NCI-H1417 treated with DMSO at 0.1 percent for 48 hours (cell line): ENCODE measurements at places on chromosomes 4 and X.

DNA sequence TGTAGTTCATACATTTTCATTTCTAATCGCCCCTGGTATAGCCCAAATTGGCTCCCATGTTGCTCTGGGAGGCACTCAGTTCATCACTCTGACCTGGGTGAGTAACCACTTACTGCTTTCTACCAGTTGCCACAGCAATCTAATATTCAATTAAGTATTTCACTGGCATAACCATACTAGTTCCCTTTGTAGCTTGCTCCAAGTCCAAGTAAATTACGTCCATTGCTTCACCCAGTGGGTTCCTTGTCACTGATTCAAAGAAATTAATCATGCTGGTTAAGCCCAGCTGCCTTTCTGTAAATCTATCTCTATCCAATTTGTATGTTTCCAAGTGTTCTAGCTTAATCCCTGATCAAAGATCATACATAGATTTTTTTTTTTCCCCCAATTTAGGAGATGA is 92.0 kb upstream of the CBR4 start:
- DNase-seq = no peak

DNA sequence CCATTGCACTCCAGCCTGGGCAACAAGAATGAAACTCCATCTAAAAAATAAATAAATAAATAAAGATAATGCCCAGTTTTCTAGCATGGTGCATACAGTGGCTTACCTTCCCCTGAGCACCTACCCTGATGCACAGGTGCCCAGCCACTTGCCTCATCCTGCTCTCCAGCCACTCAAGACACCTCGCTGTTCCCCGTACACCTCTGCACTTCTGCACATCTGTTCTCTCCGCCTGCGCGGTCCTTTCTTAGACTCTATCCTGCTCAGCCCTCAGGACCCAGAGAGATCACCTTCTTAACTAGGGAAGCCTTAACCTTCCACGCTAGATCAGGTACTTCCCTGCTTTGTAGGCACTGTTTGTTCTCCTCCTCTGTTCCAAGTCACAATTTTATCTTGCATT is 2.9 kb downstream of the EVC start:
- no peak for DNase-seq

DNA sequence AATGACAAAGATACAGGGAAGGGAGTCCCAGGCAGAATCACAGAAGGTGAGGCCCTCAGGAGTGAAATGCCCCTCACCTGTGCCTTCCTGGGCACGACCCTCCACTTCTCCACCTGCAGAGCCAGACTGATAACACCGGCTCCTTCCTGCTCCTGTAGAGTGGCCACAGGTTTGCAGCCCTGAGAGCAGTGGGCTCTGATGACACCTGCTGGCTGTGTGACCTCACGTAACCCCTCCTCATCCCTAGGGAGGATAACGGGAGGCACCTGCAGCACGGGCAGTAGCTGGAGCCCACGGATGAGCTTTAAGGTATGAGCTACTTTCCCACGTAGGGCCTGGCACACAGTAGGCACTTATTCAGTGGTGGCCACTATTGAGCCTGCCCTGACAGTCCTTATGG is 25.5 kb upstream of the MAN2B2 start:
- no peak for DNase-seq

GRCh38 chrX:39581411-39581810 is 516.3 kb downstream of the BCOR start:
- DNase-seq = no peak

DNA sequence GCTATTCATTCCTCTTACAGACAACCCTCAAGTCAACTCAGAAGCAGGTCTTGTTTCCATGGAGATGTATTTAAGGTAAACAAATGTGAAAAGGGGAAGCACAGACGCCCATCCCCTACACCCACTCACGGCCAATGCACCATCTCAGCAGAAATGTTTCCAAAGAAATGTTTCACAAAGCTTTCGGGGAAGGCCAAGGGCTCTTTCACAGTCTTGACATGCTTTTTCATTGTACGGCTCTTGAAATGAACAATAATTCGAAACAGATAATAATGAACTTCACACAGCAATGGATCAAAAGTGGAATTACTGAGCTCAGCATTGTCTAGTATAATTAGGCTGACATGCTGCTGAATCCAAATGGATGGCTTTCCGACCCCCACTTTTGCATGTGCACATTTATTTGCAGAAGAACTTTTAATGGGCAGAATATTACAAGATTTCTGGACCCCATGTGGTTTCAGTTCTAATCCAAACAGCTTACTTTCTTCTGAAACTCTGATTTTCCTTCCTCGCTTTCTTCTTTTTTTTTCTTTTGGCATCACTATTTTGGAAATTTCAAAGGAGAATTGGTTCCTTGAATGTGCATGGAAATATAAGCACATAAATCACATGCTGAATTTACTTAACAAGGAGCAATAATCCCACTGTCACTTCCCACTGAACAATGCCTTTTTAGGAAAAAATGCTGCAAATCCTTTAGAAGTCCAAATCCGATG is 160.9 kb downstream of the SMIM20 start:
- no peak for DNase-seq

- no peak for DNase-seq
Observed at GRCh38 chrX:70907900-70908299, 611 bp downstream of the TEX11 start.

GRCh38 chr4:149825336-149825735 is 9.7 kb upstream of the IQCM start:
- DNase-seq = no peak

- DNase-seq = no peak
Observed at GRCh38 chrX:151765026-151765425, 30.5 kb downstream of the CNGA2 start.

DNA sequence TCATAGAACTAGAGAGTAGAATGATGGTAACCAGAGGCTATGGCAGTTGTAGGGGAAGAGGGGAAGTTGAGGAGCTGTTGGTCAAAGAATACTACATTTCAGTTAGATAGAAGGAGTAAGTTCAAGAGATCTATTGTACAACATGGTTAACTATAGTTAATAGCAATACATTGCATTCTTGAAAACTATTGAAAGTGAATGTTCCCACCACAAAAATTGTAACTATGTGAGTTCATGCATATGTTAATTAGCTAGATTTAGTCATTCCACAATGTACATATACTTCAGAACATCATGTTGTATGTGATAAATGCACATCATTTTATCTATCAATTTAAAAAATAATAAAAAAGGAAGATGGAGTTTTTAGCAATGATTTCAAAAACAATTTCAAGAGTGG is 125.3 kb upstream of the IL15 start:
- DNase-seq = no peak

DNA sequence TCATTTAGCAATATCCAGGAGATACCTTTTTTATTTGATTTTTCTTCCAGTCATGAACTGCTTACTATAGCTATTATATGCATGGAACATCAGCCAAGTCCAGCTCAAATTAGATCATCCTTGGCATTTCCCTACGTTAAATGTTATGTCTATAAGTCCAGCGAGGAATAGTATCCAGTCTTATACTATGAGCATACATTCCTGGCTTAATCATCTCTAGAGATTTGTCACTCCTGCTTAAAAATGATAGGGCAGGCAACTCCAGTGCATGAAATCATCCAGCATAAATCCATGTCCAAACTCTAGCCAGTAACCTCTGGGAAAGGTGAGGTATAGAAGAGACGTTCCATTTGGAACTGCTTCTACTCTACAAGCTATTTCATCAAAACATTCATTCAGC is 126.7 kb upstream of the VCX2 start:
- no peak for DNase-seq

DNA sequence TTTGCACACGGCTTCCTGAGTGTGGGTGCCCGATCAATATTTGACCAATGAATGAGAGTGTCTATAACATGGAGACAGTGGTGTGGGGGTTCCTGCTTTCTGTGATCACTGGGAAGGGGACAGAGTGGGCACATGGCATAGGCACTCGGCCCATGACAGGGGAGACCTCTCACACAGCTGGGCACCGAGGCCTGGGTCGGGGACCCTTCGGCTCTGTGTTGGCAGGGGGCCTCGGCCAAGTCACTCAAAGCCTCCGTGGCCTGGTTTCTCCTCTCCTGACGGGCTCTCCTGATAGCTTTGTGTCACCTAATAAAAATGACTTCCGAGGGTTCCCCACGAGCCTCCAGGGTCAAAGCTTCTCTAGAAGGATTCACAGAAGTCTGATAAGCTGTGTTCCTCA is 43.9 kb upstream of the PSAPL1 start:
- no peak for DNase-seq

DNA sequence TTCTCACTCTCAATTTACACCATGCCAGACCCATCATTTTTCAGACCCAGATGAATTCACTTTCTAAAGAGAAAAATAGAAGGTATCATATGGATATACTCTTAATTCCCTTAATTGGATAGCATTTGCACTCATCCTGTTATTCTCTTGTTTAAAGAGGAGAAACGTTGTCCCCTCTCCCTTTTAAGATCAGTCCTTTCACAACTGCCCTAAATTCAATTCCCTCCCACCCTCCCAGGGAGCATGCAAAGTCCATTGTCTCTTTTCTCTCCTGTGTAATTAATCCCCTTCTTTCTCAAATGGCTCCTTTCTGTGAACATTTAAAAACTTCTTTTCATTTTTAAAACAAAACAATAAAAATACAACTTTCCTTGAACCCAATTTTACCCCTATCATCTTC is 124.7 kb upstream of the TLL1 start:
- DNase-seq = no peak

DNA sequence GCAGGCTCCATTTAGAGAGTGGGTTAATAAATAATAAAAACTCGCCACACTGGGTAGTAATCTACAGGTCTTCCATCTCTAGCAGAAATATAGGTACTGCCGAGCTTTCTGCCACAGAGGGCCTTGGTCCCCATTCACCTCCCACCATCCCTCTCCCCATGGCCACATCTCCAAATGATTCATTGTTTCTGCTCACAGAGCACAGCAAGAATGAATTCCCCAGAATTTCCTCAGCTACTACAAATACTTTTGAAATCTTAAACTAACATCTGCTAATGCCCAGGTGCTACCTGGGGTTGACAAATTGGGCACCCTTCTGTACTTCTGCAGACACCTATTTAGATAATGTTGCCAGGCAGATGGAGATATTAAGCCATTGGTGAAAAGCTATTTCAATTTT is 5.1 kb downstream of the PHEX start:
- no peak for DNase-seq

GRCh38 chrX:19958552-19959486 is 32.0 kb downstream of the BCLAF3 start:
- DNase-seq = no peak

- no peak for DNase-seq
Observed at GRCh38 chr4:177384856-177385397, 57.3 kb downstream of the AGA start.

DNA sequence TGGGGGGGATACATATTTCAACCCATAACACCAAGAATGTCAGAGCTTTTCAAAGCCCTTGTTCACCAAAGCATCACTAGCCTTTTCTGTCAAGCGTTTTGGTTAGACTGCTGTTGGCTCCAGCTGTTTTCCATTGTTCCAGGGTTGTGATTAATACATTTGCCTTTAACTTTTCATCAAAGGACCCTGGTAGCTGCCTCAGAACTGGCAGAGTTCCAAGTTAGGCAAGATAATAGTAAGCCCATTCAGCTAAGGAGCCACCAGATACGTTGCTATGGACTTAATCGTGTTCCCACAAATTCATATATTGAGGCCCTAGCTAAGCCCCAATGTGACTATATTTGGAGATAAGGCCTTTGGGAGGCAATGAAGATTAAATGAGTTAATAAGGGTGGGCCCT is 37.1 kb downstream of the ENOPH1 start:
- DNase-seq = no peak

- DNase-seq = no peak
Observed at GRCh38 chr4:99986792-99987191, 36.7 kb upstream of the H2AZ1 start.

GRCh38 chr4:161172396-161173026 is 991.3 kb downstream of the FSTL5 start:
- no peak for DNase-seq

GRCh38 chr4:140137671-140138070 is 16.3 kb downstream of the MAML3 start:
- no peak for DNase-seq

DNA sequence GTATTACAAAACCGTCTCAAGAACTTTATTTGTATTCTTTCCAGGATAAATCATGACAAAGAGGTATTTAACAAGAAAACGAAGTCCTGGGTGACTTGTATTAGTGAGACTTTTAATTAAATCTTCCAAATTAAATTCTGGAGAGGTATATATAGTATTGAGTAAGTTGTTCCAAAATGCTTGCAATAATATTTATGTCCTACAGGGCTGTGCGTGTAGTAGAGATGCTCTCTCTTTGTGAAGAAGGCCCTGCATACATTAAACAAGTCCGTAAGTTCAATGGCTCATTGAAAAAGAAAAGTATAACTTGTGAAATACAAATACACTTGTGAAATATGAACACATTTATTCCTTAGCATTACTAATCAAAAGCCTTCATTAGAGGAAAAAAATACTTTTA is 211.4 kb downstream of the ARHGAP24 start:
- DNase-seq = no peak

- DNase-seq = no peak
Observed at GRCh38 chr4:7687006-7687405, 252.3 kb upstream of the PSAPL1 start.

- DNase-seq = no peak
Observed at GRCh38 chr4:174663216-174663615, 140.9 kb upstream of the HPGD start.

GRCh38 chr4:106588891-106589290 is 220.3 kb upstream of the GIMD1 start:
- no peak for DNase-seq

- DNase-seq = no peak
Observed at GRCh38 chr4:4320951-4321714, 31.1 kb downstream of the ZBTB49 start.

- no peak for DNase-seq
Observed at GRCh38 chr4:34417160-34417559, 1827.2 kb downstream of the ARAP2 start.

DNA sequence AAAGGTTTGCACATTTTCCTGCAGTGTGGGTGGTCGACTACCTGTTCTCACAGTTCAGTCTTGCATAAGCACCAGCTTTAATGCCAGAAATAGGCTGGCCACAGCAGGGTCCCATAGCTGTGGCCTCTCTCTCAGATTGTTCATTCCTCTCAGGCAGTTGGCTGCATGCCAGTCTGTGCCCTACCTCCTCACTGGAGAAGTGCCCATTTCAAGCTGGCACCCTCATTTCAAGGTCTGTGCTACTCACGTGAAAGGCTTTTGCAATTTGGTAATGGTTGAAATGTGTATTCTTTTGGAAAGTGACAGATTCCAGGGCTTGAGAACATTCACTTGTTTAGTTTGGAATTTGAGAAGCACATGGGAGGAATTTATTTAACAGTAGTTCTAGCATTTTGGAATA is 28.9 kb upstream of the MTMR1 start:
- DNase-seq = peak; percentile 52
